Activated CD8-positive, alpha-beta memory T cell treated with anti-CD3 and anti-CD28 coated beads, Interleukin-2, amount 10 ng/mL, durations not matched to agents 7 days and 5 days (primary cell): ENCODE measurements at places on chromosomes 3 and 15. TPM values are rescaled to one million over a fixed set of nuclear protein-coding genes. Genes with fewer than 3 reads are reported as not detected.

CEP70 gene
- 10.5 TPM for total RNA-seq

DNA sequence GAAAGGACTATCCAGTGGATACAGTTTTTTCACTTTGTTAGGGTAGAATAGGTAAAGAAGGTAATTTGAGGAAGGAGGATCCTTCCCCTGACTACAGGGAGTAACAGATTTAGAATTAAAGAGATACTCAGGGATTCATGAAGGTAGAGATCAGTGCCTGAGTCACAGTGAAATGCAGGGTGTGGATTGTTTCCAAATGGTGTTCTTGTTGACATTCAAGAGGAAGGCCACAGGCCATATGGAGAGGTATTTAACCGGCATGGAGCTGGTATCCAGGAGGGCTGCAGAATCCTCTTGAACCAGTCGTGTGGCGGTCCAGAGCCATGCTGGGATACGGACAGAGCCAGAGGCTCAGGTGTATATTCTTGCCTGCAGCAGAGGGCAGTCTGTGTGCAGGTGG lies 28.2 kb downstream of the GYG1 start:
- no peak for DNase-seq

- no peak for DNase-seq
Measured at GRCh38 chr15:86193716-86194380, 114.2 kb downstream of the AGBL1 start.

GRCh38 chr3:46615050-46615775 lies 2.9 kb downstream of the FAM240A start:
- no peak for DNase-seq

GRCh38 chr3:48678056-48678455 lies 7.7 kb downstream of the NCKIPSD start:
- DNase-seq: no peak

GRCh38 chr15:55789066-55789660 lies 46.2 kb upstream of the PRTG start:
- peak; percentile 65 for DNase-seq

DNA sequence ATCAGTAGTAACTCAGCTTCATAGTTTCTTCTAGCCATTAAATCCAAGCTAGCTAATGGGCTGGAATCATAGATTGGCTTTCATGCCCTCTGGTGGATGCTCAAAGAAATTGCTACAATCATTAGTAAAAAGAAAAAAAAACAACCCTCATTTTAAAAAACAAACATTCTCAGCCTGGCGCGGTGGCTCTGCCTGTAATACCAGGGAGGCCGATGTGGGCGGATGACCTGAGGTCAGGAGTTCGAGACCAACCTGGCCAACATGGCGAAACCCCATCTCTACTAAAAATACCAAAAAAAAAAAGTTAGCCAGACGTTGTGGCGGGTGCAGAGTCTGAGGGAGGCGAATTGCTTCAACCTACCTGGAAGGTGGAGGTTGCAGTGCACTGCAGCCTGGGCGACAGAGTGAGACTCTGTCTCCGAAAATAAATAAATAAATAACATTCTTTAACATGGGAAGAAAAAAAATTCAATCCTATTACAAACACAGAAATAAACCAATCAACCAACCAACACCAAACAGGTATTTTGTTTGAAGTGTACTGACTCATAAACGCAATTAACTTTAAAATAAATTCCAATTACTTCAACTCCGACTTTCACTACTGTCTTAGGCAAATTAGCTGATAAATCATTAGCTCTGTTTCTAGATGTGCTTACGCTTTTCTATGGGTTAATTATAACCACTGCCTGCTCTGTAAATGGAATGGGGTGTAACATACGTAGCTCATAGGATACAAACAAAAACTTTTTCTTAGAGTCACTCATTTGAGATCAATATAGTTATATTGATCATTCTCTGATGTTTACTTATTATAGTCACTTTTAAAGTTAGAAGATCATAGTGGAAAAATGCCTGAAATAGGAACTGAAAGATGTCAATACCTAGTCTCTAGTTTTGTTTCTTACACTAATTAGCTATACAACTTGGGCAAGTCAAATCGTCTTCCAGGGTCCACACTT lies 24.9 kb downstream of the TMEM207 start:
- DNase-seq: peak; percentile 44

- DNase-seq: no peak
Measured at GRCh38 chr15:36256404-36256807, 323.0 kb upstream of the CDIN1 start.

TMEM202 gene
- total RNA-seq: not detected

- no peak for DNase-seq
Measured at GRCh38 chr3:153051427-153052095, 110.5 kb upstream of the RAP2B start.

DNA sequence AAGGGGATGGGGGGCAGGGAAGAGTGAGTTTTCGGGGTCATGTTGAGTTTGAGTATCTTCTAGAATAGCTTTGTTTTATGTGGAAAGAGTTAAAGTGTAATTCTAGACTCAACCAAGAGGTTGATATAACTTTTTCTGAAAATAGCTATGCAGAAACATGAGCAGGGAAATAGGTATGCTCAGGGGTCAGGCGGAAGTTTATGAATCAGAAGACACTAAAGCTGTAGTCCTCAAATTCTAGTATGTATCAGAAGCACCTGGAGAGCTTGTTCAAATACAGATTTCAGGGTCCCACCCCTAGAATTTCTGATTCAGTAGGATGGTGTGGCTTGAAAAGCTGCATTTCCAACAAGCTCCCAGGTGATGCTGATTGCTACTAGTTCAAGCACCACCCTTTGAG lies 37.6 kb upstream of the UBE2E2 start:
- DNase-seq: no peak

ITIH3 gene
- total RNA-seq: not detected

DNA sequence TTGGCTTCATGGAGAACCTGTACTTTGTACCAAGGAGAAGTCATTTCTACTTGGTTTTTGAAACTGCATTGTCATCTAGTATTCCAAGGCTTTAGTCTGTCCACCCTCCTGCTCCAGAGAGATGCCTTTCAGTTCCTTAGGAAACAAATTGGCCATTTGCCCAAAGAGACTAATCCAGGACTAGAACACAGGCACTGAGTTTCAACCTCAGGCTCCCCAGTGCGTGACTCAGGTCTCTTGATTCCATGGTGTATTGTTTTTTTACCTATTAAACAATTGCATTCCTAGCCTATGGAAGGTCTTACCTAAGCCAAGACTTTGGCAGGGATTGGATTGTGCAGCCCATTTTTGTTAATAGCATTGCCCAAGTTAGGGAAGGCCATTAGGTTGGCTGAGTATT lies 214.8 kb upstream of the CTDSPL start:
- no peak for DNase-seq

- DNase-seq: peak; percentile 89
Measured at GRCh38 chr3:46946856-46947545, 29.5 kb downstream of the CCDC12 start.

- no peak for DNase-seq
Measured at GRCh38 chr15:41018534-41018933, 65.3 kb downstream of the CHAC1 start.

ZNF860 gene
- total RNA-seq: not detected

DNA sequence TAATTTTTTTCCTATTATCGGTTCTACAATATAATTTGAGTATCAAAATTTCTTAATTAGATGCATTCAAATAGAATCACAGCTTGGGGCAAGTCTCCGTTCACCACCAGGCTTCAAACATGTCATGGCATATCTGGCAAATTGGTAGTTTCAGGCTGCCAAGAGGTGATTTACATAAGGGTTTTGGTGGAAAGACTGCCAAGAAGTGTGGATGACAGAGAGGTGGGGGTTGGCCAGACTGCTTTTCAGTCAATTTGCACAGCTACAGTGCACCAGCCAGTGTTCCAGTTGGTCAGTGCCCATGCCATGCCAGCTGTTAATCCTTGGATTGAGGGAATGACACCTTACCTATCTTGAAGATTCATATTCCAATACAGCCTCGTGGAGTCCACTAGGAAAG lies 8.4 kb upstream of the GSK3B start:
- no peak for DNase-seq

KNSTRN gene
- 82.0 TPM for total RNA-seq

GPR15 gene
- total RNA-seq: 107 TPM

DNA sequence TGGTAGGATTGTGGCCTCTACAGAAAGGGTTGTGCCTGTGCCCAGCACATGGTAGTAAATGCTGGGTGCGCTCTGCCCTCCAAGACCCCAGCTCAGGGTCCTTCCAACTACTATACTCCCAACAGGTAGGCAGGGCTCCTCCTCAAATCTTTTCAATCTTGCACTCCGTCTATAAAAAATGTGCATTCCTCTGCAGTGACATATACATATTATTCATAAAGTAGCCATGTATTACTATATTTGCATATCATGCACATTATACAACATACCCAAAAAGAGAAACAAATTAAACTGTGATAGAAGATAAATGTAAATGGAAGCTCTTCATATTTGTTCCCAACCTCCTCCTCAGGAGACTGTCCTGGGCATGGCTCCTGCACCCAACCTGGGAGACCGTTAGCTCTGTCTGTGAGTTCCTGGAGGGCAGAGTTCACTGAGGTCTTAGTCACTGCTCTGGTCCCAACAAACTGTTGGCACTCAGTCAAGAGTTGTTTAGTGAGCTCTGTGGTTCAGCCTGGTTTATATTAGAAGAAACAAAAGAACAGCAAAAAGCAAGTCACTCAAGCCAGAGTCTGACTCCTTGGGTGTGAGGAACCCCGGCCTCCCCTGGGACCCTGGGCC lies 47.7 kb upstream of the GRIP2 start:
- no peak for DNase-seq

DNA sequence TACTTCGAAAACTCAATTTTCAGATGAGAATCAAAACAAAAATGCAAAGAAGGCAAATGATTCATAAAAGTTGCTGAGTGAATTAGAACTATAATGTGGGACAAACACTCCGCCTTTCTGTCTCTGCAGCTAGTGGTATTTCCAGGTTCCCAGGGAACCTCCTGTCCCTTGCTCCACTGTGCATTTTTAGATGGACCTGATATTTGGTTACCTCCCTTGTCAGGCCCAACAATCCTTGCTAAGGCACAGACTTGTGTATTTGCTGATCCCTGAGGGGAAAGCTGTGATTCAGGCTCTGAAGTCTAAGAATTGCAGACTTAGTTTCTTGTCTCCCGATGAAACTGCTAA lies 162.7 kb downstream of the LPP start:
- DNase-seq: no peak

DNA sequence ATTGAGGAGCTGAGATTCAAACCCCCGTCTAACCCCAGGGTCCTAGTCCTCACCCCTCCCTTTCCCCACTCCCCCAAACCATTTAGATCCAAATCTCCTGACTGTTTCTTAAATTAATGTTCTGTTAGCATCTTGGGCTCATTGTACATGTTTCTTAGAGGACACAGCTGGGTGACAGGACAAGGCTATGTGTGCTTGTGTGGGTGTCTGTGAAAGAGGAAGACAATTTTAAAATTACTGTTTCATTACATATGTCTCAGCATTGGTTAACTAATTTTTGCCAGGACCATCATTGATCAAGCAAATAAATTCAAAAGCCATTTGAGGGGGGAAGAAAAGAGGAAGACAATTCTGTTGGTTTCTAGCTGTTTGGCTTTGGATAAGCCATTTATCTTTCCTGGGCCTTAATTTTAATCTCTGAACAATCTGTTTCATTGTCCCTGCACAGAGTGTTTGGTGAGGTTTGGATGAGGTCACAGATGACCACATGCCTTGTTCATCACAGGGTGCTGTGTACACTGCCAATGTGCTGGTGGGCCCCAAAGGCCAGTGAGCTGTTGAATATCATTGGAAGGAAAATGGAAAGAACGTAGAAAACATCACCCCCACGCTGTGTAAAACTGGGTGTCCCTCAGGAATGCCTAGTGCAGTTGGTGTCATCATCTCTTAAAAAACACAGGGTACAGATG lies 51.9 kb downstream of the RPLP1 start:
- no peak for DNase-seq

GRCh38 chr3:43035801-43036365 lies 56.8 kb downstream of the GASK1A start:
- peak; percentile 36 for DNase-seq

GRCh38 chr3:149908424-149908957 lies 62.2 kb downstream of the PFN2 start:
- DNase-seq: no peak

DNA sequence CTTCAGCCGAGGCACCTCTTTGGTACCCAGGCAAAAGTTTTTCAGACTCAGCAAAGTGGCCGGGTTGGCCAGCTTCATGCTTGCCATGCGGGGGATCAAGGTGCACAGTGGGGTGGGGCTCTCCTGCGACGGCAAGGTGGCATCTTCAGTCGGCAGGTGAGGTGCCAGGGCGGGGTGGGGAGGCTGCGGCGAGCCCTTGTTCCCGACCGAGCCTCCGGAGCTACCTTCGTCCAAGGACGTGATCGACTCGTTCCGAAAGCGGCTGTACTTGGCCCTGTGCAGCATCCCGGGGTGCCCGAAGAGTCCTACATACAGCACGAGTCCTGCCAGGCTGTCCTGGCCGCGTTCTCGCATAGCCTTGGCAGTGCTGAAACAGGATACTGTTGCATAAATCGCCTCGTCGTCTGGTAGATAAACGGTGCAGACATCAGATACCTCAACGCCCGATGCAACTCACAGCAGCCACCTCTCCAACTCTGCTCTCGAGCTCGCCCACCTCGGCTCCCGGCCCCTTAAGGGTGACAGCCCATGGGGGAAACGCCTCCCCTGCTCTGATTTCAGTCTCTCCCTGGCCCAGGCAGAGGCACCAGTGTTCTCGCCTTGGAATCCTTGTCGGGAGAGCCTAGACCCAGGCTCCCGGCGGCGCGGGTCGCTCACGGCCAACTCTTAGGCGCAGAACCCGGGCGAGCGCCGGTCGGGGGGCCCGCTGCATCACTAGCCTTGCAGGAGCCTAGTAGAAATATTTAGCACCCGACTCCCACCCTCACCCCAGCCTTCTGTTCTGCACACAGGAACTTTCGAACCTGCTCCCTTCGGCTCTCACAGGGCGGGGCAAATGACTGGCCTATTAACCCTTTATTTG lies 826 bp downstream of the SHC4 start:
- peak; percentile 44 for DNase-seq

GOLGA8T gene
- 0.77 TPM for total RNA-seq

DNA sequence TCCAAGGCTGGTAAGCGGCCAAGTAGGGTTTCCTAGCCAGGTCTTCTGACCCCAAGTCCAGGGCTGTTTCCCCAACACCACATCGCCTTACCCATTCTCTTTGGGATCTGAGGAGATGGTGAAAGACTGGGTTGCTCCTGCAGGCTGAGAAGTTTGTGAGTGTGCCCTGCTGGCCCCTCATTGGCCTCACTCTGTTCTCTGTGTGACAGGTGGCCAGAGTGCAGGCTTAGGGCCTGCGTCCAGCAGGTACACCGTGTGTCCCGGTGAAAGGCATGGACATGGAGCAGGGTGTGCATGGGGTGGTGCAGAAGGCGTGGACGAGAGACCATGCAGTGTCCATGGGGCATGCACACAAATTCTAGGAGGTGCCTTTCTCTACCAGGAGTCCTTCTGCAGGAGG lies 91.3 kb downstream of the DGKG start:
- no peak for DNase-seq
